AG04449 (cell line): ENCODE measurements at places on chromosomes 2 and 18.

DNA sequence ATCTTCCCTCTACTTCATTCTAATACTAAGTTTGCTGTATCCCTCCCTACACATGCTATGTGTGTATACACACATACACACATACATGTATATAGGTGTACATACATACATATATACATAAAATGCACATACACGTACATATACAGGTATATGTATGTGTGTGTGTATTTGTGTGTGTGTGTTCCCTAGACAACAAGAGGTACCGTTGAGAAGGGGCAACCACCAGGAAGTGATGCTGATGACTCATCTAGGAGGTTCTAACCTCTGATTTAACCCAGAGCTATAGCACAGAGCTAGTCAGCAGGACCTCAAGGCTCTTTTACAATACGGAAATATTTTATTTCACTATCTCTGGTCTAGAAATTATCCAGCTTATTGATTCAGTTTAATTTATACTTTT is 139.2 kb downstream of the LAMA3 start:
- DNase-seq = no peak

DNA sequence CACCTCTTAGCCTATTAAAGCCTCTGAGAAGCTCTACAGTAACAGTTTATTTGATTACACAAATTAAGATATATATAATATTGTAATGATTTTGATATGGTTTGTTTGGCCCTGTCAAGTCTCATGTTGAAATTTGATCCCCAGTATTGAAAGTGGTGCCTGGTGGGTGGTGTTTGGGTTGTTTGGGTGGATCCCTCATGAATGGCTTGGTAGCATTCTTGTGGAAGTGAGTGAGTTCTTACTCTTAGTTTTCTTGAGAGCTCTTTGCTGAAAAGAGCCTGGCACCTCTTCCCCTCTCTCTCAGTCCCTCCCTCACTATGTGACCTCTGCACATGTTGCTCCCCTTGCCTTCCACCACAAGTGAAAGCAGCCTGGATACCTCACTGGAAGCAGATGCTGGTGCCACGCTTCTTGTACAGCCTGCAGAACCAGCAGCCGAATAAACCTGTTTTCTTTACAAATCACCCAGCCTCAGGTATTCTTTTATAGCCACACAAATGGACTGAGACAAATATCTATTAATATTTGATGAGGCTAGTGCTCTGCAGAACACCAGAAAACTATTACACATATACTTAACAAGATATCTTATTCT is 52.8 kb downstream of the SLC4A10 start:
- DNase-seq = no peak

GRCh38 chr2:105814291-105814940 is 69.7 kb downstream of the NCK2 start:
- DNase-seq = no peak

DNA sequence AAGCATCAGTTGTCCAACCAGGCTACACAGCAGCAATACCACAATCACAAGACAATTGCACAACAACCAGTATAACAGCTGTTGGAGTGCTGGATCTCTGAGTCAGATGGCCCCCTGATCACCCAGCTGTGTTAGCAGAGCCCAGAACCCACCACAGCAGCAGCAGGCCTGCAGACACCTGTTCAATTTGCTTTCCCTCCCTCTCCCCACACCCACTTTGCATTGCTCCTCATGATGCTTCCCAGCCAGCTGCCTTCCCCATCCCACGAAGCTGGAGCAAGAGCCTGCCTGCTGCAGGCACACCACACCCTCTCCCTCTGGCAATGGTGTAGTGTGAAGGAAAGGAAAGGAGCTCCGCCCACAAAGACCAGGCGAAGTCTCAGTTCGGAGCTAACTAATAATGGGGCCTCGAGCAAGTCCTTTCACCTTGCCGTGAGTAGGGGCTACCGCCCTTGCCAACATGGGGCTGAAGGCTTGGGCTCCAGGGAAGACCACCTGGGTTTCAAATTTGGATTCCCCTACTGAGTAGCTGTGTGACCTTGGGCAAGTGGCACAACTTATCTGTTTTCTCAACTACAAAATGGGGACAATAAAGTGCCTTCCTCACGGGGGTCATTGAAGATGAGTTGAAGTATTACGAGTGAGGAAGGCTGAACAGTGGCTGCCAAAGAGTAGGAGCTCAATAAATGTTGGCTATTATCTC is 19.4 kb upstream of the ZBTB7C start:
- no peak for DNase-seq

GRCh38 chr2:64259312-64259711 is 115.1 kb upstream of the PELI1 start:
- DNase-seq = no peak

DNA sequence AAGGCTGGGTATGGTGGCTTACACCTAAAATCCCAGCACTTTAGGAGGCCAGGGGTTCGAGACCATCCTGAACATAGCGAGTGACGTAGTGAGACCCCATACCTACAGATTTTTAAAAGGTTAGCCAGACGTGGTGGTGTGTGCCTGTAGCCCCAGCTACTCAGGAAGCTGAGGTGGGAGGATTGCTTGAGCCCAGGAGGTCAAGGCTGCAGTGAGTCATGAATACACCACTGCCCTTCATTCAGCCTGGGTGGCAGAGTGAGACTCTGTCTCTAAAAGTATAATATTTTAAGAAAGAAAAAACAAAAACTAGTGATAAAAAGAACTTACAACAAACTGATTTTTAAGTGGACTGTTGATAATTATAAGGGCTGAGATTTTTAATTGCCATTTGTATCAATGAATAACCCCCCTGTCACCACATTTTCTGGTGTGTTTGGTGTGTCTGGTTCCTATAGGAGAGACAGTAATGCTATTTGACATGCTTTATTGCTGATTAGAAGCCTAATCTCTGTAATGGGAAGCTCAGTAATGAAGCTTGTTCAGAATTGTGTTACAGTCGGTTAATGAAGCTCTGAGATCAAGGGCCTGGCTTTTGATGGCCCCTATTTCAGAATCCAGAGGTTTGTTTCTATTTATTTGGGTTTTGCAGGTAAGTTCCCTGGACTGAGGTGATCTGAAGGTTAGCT is 147.0 kb downstream of the NEDD4L start:
- DNase-seq = no peak

- DNase-seq = no peak
Measured at GRCh38 chr2:230903231-230904150, 21.6 kb downstream of the GPR55 start.

DNA sequence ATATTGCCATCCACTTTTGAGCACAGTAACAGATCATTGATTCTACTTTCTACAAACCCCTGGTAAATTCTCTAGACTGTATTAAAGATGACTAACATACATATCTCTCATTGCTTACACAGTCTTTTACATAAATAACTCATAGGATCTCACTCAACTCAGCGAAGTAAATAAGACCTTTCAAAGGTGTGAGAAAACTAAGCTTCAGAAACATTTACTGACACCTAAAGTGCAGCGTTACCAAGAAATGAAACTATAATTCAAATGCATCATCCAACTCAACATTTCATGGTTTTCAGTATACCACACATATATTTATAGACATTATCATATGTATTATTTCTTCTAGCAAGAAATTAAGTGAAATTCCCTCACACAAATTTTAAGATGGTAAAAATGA is 189.8 kb downstream of the METTL4 start:
- no peak for DNase-seq

DNA sequence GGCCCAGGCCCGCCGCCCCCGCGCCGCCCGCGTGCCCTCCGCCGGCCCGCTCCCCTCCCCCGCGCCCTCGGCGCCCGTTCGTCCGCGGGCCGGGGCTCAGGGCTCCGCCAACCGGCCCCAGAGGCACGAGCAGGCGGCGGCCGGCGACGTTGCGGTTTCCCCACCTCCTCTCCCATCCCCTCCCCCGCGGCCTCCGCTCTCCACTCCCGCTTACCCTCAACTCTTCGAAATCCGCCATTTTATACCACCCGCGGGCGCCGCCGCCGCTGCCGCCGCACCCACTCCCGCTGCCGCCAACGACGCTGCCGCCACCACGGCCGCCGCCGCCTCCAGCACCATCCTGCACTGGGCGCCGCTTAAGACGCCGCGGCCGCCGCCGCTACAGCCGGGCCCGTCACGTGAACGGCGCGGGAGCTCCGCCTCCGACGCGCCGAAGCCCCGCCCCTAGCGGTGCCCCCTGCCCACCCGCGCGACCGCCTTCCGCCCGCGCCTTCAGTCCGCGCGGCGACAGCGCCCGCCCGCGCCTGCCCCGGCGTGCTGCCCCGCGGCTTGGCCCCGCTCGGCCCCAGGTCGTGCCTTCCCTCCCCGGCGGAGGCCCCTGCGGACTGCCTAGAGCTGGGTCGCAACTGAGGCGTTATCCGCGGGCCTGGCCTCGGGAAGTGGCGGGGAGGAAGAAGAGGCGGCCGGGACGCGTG is at the start of the genes KATNAL2 and PIAS2:
Gene KATNAL2 (plus strand): TSS at position 495 of the 695 bp plus-strand sequence. CDS start 29,271 bp downstream, outside the sequence.
Gene PIAS2 (minus strand): TSS at position 400 of the 695 bp plus-strand sequence. CDS start 162 bp downstream, at position 238.
- no peak for DNase-seq

GRCh38 chr2:221337957-221338685 is 234.0 kb downstream of the EPHA4 start:
- no peak for DNase-seq

- no peak for DNase-seq
Measured at GRCh38 chr18:11271954-11272353, 122.6 kb upstream of the PIEZO2 start.

- DNase-seq = no peak
Measured at GRCh38 chr2:36801088-36801487, 104.6 kb downstream of the VIT start.

DNA sequence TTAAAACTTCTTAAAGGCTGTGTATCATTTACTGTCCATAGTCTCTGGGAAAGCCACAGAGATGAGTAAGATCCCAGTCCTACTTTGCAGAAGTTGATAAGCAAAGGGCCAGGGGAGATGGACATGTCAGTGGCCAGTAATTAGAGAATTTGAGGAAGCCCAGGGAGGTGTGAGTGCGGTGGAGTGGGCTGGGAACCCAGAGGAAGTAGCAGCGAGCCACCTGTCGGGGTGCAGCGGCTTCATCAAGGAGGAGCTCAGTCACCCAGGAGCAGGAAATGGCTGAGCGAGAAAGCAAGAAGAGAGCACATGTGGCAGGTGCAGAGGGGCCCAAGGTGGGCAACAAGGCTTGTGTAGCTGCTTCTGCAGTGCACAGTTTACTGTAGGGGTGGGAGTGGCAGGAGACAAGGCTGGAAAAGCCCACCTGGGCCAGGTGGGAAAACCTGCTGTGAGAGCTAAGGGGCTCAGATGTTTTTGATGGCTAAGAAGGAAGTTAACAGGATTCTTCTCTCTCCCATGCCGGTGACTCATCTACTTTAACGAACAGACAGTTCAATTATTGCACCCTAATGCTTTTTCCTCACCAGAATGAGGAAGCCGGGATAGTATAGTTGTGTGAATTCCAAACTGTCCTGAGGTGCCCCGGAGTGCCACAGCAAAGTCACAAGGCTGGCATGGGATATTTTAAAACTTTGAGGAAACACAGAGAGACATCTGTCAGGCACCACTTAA is 34.8 kb upstream of the MGAT5 start:
- no peak for DNase-seq

- DNase-seq = no peak
Measured at GRCh38 chr18:24764766-24765165, 304.3 kb downstream of the HRH4 start.

DNA sequence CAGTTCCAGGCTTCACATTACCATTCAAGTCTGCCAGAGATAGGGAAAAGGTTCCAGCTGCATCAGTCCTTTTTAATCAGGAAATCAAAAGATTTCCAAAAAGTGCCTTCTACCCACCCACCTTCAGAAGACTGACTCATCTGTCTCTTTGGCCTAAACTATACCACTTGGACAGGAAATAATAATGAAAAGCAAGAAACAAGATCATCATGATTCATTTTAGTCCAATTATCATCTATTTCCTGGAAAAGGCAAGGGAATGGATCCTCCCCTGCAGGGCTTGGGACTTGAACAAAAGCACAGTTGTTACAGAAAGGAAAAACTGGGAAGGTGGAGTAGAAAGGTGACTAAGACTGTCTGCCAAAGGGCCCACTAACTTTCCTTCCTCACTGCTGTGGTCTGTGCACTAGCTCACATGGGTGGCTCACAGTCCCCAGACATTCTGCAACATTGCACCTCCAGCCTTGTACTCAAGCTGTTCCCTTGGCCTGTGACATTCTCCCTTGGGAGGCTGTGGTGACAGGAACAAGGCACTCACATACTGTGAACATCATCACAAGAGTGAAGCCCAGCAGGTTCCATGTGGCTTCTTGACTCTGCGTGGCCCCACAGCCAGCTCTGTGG is 75.3 kb downstream of the VSNL1 start:
- DNase-seq = no peak
